ENCODE measurements at places on chromosomes 11 and 22. TPM values are rescaled to one million over a fixed set of nuclear protein-coding genes. Genes with fewer than 3 reads are reported as not detected.

Gene MGAT3
- polyA plus RNA-seq, result 15.3 TPM

Gene CFL1
- 574 TPM for polyA plus RNA-seq

Gene DYNC2H1
- 26.2 TPM for polyA plus RNA-seq

Gene APOA4
- polyA plus RNA-seq, result not detected

Gene VPREB1
- polyA plus RNA-seq, result not detected

Gene GLYAT
- polyA plus RNA-seq, result 0.58 TPM

Gene TBCEL
- polyA plus RNA-seq, result 33.2 TPM

DNA sequence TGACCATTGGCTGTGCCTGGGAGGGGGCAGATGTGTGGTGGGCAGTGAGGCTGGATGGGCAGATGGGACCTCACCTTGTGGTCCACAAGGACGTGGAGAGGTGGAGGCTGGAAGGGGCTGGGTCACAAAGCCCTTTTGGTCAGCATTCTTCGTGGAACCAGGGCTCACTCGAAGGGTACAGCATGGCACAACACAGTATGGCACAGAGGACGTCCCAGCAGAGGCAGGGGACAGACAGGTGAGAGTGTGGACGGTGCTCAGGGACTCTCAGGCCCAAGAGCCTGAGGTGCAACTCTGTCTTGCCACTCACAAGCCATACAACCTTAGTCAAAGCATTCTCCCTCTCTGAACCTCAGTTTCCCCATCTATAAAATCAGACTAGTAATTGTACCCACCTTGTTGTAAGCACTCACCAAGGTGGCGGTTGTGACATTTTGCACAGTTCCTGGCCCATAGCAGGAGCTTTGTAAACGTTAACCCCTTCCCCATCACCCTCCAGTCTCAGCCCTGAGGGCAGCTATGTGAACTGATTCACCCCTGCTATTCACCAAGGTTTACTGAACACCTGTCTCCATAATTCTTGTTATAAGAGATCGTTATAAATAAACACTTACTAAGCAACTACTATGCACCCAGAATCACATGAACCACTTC is 11.6 kb upstream of the TSKU start:
- no peak for DNase-seq

- DNase-seq, result no peak
Measured at GRCh38 chr22:35630387-35630793, 13.3 kb upstream of the MB start.

GRCh38 chr11:90775567-90776165 is 552.8 kb upstream of the CHORDC1 start:
- DNase-seq, result no peak

DNA sequence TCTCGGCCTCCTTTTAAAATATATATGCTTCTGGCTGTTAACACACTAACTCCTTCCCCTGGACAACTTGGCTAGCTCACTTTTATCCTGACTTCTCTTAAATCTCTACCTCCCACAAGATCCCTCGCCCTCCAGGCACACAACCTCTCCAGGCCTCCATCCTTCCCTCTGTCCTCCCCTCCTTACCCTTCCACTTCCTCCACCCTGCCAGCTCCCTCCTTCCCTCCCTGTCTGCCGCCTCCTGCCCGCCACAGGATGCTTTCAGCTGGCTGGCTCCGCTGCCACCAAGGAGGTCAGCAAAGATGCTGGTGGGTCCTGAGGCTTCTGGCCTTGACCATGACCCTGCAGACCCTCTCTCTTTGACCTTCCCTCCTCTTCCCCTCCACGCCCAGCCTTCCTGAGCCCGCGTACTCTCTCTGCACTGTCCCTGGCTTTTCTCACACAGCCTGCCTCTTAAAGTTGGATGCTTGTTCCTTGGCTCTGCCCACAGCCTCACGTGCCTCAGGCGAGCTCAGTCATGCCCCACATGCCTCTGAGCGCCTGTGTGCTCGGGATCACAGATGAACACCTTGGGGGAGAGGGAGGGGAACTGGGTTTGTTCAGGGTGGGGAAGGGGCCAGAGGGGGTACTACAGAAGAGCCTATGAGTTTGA is 6.7 kb downstream of the NFAM1 start:
- DNase-seq, result no peak

DNA sequence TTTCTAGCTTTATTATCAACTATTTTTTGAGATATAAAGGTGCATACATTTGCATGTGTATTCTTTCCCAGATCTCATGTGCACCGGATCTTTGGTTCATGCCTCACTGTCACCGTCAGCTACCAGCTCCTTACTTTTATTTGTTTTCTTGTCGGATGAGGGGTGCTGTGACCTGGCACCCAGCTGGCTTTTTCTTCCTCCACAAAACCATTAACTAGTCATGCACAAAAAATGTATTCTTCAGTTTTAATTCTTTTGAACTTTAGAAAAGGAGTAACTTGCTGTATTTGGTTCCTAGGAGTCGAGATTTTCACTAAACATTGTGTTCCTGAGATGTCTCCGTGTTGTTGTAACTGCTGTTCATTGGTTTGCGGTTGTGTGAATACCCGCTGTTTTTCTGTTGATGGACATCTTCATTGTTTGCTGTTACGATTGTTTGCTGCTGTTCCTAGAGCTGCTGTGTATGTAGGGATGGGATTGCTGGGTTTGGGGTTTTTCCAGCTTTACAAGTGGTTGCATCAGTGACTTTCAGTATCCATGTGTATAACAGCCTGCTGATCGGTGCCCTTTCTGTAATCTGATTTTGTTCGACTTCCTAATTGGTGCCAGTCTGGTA is 39.4 kb downstream of the MOV10L1 start:
- DNase-seq, result no peak

DNA sequence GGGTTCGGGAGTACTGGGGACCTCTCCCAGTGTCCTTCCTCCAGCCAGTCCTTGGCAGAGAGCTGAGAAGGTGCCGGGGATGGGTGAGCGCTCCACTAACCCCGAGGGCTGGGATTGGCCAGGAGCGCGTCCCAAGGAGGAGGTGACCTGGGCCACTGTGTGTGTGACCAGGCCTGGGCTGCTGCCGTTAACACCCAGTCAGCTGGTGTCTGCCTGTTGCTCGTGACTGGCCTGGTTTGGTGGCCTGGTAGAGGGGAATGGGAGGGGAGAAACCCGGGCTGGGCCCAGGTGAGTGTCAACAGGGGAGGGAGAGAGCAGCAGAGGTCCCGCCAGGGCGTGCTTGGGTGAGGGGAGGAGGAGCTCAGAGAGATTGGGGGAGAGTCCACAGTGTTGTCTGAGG is 29.9 kb upstream of the GRAMD4 start:
- no peak for DNase-seq

GRCh38 chr11:111652184-111652583 is 49.9 kb downstream of the SIK2 start:
- DNase-seq, result no peak

GRCh38 chr11:60924906-60925853 is 920 bp downstream of the TMEM132A start:
- DNase-seq, result no peak

GRCh38 chr22:41041532-41041931 is 50.9 kb upstream of the EP300 start:
- no peak for DNase-seq

DNA sequence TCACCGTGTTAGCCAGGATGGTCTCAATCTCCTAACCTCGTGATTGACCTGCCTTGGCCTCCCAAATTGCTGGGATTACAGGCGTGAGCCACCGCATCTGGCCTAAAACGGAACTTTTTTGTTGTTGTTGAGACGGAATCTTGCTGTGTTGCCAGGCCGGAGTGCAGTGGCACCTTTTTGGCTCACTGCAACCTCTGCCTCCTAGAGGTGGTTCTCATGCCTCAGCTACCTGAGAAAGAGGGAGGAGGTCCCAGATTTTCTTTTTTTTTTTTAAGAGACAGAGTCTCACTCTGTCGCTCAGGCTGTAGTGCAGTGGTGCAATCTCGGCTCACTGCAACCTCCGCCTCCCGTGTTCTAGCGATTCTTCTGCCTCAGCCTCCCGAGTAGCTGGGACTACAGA is 7.9 kb upstream of the MCHR1 start:
- DNase-seq, result no peak

DNA sequence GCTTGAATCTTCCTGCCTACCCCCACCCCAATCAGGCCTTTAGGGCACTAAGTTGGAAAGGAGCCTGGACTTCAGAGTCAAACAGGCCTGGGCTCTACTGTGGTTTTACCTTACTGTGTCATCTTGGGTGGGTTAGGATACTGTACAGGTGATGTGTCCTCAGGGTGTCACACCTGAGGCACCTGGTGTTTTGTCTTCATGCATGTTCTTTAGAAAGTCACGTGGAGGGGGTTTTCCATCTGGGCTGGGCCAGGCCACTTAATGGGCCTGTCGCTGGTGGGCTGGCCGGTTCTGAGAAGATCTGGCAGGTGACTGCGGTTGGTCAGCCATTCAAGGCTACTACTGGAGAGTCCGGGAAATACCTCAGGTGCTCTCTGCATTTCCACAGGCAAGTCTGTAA is 92.6 kb downstream of the SWAP70 start:
- no peak for DNase-seq

DNA sequence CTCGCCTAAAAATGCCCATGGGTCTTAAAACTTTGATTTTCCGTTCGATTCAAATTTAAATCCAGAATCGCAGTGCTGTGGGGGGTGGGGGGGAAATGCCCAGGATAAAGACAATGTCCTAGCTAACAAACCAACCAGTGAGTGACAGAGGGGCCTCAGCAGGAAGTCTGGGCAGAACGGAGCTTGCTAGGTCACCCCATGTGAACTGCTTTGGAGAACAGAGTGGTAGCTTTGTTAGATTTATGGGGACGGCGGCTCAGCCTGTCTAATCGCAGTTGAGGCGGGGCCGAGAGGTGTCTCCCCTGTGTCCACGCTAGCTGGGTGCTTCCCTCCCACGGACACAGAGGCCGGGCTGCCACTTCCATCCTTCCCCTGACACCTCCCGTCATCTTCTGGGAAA is 243.9 kb downstream of the CTTN start:
- DNase-seq, result no peak

GRCh38 chr11:21514316-21514715 is 678.6 kb upstream of the ANO5 start:
- no peak for DNase-seq

DNA sequence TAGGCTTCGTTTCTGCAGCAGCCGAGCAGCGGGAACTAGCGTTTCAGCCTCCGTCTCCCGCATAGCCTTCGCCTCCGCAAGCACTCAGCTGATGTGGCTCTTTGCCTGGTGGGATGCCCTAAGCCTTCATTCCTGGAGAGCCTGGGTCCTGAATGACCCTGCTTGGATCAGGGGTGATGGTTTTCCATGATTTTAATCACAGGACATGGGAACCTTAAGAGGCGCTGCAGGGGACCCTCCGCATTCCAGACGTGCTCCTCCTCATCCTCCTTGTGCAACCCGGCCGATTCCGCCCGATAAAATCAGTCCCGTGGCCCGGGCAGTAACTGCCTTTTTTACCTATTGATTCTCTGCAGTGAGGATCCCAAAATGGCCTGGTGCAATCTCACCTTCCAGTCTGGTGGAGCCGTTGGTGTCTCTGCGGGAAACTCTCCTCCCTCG is 8.2 kb downstream of the C11orf21 start:
- DNase-seq, result no peak

DNA sequence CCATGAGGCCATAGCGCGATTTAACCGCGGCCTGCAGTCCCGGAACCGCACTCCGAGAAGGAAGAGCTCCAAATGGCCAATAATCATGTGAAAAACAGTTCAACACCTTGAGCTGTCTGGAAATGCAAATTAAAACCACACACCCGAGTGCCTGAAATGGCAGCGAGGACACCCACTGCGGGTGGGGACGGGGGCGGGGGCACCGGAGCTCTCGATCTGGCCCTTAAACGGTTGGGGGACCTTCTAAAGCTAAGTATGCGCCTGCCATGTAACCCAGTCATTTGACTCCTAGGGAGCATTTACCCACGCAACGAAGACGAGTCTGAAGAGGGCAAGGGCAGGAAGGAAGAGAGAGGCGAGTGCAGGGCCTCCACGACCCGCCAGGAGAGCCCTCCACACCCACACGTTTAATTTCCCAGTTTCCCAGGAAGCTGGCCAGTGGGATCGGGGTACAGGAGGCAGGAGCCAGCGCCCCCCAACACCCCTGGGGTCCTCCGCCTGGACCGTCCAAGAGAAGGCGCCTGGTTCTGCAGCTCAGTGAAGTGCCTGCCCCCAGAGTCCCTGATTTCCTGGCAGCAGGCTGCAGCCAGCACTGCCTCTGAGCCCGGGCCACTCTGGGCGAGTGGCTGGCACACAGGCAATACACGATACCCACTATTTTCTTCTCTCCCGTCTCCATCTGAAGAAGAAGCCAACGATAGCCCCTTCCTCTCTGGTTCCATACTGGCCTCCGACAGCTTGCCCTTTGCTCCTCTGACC is 1.7 kb downstream of the TTLL8 start:
- no peak for DNase-seq

Measured in right lung (tissue), 10 donors.